ENCODE measurements at places on chromosomes 11 and 22. TPM values are rescaled to one million over a fixed set of nuclear protein-coding genes. Genes with fewer than 3 reads are reported as not detected.

GRCh38 chr11:119092880-119093842, 8.5 kb downstream of the HMBS start:
- no peak for DNase-seq
- peak overlapping the region; percentile 95 for H3K4me3 ChIP-seq
- H3K4me1 ChIP-seq: peaks cover 29% of the 10 kb centered on the region
- H3K36me3 ChIP-seq: peaks cover 49% of the 10 kb centered on the region
- peak overlapping the region; percentile 94 for H3K27ac ChIP-seq
- H3K27me3 ChIP-seq: peaks cover 3% of the 10 kb centered on the region

DNA sequence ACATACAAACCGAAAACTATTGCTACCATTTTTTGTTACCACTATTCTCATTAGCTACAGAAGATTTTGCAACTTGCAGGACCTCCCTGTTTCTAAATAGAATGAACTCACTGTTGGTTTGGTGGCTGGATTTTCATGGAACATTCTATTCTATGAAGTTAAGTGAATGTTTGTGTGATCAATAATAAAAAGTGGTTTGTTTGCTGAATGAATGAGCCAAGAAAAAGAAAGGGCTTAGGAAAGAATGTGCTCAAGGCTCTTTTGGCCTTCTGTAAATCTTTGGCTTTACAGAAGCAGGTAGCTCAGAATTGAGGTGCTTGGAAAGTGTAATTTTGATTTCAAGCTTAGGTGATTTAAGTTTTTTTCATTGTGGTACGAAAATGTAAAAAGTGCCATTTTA, 5.9 kb upstream of the SCGB1D2 start:
- no peak overlapping the region for H3K4me3 ChIP-seq
- no peak for DNase-seq
- no peaks in the 10 kb centered on the region for H3K36me3 ChIP-seq
- peaks cover 27% of the 10 kb centered on the region for H3K27me3 ChIP-seq
- H3K27ac ChIP-seq: no peak overlapping the region
- no peaks in the 10 kb centered on the region for H3K4me1 ChIP-seq

- H3K4me1 ChIP-seq: no peaks in the 10 kb centered on the region
- no peak overlapping the region for H3K4me3 ChIP-seq
- no peaks in the 10 kb centered on the region for H3K36me3 ChIP-seq
- no peaks in the 10 kb centered on the region for H3K27me3 ChIP-seq
Measured at GRCh38 chr11:75465701-75466531, 32.9 kb upstream of the KLHL35 start.

- H3K4me1 ChIP-seq: no peaks in the 10 kb centered on the region
- H3K36me3 ChIP-seq: no peaks in the 10 kb centered on the region
- H3K27ac ChIP-seq: no peak overlapping the region
- no peak overlapping the region for H3K4me3 ChIP-seq
Measured at GRCh38 chr11:112656772-112657428, 304.3 kb upstream of the NCAM1 start.

CD6 gene
- total RNA-seq: 271 TPM

DNA sequence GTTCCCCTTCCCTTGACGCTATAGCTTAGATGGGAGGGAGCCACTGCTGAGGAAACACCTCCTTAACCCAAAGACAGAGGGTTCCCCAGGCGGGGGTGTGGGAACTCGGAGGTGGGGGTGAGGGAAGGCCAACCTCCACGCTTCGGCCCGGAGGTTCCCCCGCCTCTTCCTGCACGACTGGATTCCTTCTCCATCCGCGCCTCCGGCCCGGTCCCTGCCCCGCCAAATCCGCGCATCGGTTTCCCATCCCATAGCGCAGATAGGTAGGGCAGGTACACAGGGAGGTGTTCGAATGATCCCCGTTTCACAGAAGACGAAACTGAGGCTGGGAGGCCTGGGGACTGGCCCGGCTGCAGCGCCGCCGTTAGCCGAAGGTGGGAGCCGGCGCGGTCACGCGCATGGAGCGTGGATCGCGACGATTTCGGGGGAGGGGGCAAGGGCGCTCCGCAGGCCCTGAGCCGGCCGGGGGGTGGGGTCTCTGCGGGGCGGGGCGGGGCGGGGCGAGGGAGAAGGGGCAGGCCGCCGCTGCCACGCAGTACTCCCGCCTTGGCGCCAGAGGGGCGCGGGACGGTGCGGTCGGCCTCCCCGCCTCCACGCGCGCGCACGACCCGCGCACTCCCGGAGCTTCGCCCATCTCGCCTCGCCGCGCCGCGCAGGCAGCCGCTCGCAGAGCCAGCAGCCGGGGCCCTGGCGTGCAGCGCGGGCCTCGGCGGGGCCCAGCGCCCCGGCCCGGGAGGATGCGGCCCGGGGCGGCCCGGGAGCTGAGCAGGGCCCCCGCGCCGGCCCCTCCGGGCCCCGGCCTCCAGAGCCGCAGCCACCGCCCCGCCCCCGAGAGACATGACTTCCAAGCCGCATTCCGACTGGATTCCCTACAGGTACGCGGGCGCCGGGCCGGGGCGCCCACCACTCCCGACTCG, at the start of gene TUB:
Gene TUB, plus strand, starts transcription at position 538 of the 917 bp plus-strand sequence. Its CDS starts 300 bp downstream, at position 838.
- peaks cover 40% of the 10 kb centered on the region for H3K27me3 ChIP-seq
- peak; percentile 13 for DNase-seq
- peak within 1 kb of the TSS; percentile 50 for H3K4me3 ChIP-seq
